ENCODE measurements at places on chromosomes 12 and 14.

- no peak for DNase-seq
These were observed 1434.3 kb upstream of the FLRT2 start for GRCh38 chr14:84095681-84096080.

GRCh38 chr12:38850461-38850860 is 54.9 kb downstream of the CPNE8 start:
- DNase-seq = no peak

DNA sequence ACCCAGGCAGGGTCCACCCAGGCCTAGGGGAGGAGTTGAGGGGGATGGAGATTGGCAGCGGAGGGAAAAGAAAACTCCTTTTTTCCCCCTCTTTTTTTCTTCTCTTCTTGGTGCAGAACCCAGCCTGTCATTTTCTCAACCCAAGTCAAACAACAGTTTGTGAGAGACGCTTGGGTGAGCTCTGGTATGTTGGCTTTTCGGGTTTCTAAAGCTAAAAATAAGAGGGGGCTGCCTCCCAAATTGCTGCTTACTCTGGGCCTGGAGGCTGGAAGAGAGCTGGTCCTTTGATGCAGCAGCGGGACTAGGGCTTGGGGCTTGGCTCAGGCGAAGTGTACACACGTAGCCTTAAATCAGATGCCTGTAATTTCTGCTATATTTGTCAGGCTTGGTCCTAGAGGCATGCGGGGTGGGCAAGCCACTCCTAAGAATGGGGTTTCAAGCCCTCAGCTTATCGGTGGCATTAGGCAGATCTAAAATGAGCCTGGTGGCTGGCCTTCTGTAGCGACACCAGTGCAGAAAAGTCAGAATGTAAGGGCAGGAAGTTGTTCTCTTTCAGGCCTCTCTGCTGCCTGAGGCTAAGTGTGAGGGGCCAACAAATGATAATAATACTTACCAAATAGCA is 816 bp upstream of the SLC8A3 start:
- no peak for DNase-seq

- no peak for DNase-seq
These were observed 298.2 kb downstream of the RPAP3 start for GRCh38 chr12:47407463-47408129.

DNA sequence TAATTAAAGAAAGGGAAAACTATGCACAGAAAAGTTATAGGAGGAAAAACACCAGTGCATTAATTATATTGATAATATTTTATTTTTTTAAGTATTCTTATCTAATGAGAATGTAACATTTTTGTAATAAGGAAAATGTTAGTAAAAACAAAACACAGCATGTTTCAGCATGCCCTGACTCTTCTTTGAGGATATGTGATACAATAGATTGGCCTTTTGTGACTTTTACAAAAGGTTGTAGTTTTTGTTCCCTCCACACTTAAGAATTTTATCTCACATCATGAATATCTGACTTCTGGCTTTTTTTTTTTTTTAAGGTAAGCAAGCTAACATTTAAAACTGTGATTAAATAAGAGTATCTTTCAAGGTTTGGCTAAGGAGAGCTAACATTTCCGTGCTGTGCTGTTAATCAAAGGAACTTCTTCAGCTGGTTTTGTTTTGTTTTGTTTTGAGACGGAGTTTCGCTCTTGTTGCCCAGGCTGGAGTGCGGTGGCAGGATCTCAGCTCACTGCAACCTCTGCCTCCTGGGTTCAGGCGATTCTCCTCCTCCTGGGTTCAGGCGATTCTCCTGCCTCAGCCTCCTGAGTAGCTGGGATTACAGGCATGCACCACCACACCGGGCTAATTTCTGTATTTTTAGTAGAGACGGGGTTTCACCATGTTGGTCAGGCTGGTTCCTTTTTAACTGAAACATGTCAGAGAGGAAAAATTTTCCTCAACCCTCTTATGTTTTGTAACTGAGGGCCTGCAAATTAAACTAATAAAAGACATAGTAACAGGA is 30.8 kb upstream of the RESF1 start:
- no peak for DNase-seq
